Posterior cingulate gyrus (tissue), 11 donors: ENCODE measurements at places on chromosomes 3 and 15.

- DNase-seq = no peak
Observed at GRCh38 chr15:92654662-92655061, 913 bp downstream of the FAM174B start.

- peak; percentile 21 for DNase-seq
Observed at GRCh38 chr15:25682340-25682739, 180.8 kb downstream of the ATP10A start.

GRCh38 chr3:146589899-146590508, 15.1 kb downstream of the PLSCR5 start:
- DNase-seq = peak; percentile 17

- DNase-seq = no peak
Observed at GRCh38 chr3:186280737-186281136, 81.3 kb downstream of the DGKG start.

GRCh38 chr3:197376020-197376419, 77.6 kb upstream of the DLG1 start:
- no peak for DNase-seq

DNA sequence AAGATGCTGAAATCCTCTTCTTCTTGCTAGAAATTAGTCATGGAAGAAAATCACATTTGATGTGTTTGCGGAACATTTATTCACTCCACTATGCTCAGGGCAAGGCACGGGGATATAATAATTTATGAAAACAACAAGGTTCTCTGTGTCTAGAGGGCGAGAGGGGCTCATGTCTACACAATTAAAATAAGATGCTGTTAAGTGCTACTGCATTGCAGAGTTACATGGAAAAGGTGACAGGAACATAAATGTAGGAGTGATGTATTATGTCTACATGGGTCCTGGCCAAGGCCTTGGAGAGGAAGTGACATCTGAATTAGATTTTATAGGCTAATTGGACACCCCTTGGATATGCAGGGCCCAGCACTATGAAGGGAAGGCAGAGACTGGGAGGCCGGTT, 96.1 kb downstream of the SV2B start:
- DNase-seq = no peak
